Stimulated activated naive CD4-positive, alpha-beta T cell treated with Interleukin-2 at 50 U/mL for 16 hours (primary cell): ENCODE measurements at places on chromosomes 7 and 10.

DNA sequence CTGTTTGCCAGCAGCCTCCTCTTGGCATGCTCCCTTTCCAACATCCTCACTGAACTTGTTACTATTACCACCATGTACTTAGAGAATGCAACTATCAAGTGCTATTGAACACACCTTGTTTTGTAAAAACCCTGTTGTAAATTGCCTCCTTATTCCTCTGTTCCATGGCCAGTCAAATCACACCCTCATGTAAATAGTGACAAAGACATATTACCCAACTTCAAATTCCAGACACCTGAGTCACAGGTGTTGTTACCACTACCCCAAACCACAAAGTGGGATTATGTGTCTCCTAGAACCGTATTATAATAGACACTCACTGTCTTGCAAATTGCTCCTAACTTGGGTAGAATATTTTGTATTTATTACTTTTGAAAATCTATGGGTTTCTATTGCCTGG, 263.2 kb upstream of the C7orf33 start:
- DNase-seq: no peak

DNA sequence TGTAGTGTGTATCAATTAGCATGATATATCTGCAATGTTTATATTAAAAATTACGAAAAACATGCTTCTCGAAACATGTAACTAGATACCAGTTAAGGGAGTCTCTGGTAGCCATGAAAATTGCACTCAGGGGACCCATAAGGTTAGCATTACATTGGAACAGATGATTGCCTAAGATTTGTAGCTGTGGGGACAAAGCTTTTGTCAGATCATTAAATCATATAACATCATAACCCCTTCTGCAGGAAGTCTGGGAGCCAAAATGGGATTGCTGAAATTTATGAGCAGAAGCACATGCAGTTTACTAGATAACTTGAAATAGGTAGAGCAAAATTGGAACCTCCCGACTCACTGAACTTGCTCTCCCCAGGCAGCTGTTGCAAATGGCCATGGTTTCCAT, 235.0 kb upstream of the IGFBP3 start:
- DNase-seq: no peak

DNA sequence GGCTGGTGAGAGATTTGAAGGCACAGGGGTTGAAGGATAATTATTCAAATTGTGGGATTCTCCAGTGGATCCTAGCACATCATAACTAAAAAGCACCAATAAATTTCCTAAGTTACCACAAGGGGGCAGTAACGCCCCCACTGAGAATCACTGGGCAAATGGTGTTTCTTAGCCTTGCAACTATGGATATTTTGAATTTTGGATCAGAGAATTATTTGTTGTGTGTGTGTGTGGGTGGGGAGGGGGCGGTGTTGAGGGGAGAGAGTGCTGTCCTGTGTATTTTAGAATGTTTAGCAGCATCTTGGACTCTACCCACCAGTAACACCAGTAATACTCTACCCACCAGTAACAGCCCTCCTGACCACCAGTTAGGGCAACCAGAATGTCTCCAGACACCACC, 63.3 kb upstream of the PRKG1 start:
- no peak for DNase-seq

- DNase-seq: no peak
Observed at GRCh38 chr7:105623378-105623777, 42.1 kb upstream of the EFCAB10 start.

- DNase-seq: no peak
Observed at GRCh38 chr7:112497481-112497880, 16.7 kb downstream of the LSMEM1 start.

- peak; percentile 10 for DNase-seq
Observed at GRCh38 chr10:97463363-97464132, 17.6 kb downstream of the ZDHHC16 start.

DNA sequence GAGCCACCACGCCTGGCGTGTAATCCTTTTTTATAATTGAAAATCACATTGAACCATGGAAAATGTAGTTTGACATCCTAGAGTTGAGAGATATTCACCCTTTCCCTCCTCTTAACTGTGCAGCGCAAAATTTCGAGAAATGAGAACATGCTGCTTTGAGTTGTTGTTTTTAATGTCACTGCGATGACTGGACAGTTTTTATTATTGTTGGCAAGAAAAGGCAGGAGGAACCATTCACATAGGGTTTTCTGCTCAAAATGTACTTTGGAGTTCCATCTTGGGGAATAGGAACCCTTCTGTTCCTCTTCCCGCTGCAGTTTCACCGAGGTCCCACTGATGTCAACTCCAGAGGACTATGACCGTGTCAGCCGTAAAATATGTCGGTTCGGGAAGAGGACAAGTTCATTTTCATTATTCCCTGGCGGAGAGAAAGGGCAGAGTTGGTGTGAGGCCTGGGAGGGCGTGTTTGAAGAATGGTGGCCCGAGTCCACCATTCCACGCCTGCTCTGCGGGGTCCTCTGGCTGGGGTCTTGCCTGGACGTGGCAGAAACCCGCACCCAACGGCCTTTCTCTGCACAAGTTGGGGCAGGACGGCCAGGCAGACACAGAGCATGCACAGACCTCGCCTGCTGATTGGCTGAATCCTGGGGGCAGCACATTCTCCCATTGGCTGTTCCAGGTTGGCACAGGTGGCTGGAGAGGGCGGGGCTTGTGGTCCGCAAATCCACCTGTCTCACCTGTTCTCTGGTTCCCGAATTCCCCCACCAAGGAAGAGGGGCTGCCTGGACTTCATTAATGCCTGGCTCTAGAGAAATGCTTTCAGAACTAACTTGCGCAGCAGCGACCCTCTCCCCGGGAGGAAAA, 105.1 kb upstream of the TCF7L2 start:
- no peak for DNase-seq

GRCh38 chr10:4270116-4270515, 485.1 kb upstream of the KLF6 start:
- no peak for DNase-seq
